NCI-H1930 (cell line): ENCODE measurements at places on chromosomes 2 and 18.

DNA sequence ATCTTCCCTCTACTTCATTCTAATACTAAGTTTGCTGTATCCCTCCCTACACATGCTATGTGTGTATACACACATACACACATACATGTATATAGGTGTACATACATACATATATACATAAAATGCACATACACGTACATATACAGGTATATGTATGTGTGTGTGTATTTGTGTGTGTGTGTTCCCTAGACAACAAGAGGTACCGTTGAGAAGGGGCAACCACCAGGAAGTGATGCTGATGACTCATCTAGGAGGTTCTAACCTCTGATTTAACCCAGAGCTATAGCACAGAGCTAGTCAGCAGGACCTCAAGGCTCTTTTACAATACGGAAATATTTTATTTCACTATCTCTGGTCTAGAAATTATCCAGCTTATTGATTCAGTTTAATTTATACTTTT, 139.2 kb downstream of the LAMA3 start:
- no peak for DNase-seq

DNA sequence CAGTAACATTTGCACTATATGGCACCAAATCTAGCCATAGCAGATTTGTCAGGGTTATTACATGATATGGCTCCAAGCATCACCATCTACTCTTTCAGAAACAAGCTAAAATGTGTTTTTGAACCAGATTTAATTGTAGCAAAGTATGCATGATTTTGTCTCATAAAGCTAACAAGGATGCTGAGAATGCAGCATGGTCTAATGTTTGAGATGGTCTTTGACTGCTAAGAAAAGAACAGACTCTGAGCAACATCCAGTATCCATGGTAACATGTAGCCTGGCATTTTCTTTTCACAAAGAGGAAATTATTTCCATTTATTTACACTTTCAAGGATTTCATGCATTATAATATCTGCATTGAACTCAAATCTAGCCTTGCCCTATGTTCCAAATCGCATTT, 206.5 kb downstream of the PDE1A start:
- no peak for DNase-seq

- no peak for DNase-seq
Measured at GRCh38 chr2:234968631-234969305, 17.0 kb downstream of the SH3BP4 start.

DNA sequence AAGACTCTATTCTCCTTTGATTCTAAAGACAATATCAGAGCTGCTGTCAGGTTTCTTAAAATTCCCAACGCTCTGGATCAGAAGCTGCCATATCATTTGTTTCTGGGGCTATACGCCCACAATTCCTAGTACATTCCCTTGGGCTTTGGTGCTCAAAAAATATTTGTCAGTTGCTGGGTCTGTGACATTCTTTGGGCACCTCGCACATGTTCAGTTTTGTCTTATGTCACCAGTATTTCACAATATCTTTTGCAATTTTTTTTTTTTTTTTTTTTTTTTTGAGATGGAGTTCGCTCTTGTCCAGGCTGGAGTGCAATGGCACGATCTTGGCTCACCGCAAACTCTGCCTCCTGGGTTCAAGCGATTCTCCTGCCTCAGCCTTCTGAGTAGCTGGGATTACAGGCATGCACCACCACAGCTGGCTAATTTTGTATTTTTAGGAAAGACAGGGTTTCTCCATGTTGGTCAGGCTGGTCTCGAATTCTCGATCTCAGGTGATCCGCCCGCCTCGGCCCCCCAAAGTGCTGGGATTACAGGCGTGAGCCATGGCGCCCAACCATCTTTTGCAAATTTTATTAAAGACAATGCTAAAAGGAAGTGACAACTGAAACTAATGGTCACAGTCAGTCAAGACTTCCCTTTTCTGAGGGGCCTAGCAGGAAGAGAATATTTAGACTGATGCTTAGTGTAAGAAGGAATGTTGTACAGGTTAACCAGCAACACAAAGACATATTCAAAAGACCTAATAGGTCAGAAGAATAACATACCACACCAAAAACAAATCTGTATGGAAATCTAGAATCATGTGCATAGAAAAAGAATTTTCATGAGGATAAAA, 6.8 kb downstream of the ZNF397 start:
- DNase-seq = no peak

- DNase-seq = no peak
Measured at GRCh38 chr18:54004828-54005227, 219.6 kb downstream of the MBD2 start.

DNA sequence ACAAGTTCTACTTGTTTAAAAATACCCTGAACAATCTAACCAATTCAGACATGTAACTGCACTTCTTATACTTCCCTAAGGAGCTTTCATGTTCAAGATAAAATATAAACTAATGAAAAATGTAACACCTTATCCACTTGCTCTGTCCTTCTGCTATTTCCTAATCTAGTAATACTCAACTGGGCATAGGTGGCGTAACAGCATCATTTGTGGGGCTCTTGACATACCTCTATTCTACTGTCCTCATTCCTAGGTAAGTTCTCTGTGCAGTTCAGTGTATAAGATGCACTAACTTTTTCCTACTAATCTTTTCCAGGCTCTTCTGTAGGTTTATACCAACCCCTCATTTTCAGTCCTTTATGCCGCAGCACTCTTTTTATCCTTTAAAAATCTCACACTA, 36.7 kb downstream of the PRKD3 start:
- peak; percentile 19 for DNase-seq

- DNase-seq = no peak
Measured at GRCh38 chr18:63487676-63488075, 10.9 kb downstream of the SERPINB5 start.

DNA sequence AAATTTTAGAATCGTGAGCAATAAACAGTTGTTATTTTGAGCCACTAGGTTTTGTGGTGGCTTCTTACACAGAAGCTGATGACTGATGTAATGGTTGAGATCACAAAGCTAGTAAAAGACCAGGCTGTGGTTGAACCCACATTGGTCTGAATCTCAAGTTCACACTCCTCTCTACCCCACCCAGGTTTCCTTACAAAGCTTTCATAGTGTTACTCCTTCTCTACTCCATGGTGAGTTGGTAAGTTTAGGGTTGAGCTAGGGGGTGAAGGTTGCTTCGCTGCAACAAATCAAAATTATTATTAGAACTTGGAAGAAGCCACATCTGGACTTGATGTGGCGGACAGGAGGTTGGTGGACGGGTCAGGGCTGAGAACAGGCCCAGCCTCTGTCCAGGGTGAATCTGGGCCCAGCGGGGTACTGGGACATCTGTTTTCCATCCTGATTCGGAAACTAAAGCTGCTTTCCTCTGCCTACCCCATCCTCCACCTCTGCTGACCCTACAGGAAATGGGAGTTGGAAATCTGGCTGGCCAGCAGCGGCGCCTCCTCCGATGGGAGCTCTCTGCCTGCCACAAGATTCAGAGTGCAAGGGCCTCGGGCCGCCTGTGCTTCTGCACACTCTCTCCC, 86.3 kb downstream of the ZFP36L2 start:
- no peak for DNase-seq
